GM04504 (cell line): ENCODE measurements at places on chromosomes 2 and 18.

DNA sequence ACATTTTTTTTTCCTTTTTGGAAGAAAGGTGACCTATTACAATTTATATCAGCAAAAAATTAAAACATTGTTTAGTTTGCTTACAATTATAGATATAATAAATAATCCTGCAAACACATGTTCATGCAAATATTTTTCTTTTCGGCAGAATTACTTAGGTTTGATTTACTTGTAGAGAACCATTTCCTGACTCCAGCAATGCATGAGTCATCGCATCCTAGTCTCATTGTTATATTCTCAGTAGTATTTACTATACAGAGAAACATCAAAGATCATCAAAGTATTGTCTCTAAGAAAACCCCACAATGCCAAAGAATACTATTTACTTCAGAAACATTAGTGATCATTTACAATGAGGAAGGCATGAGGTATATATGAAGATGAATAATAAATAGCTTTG lies 40.4 kb upstream of the MTIF2 start:
- DNase-seq: peak; percentile 19

- no peak for DNase-seq
These were observed 17.6 kb upstream of the GRP start for GRCh38 chr18:59202258-59202820.

DNA sequence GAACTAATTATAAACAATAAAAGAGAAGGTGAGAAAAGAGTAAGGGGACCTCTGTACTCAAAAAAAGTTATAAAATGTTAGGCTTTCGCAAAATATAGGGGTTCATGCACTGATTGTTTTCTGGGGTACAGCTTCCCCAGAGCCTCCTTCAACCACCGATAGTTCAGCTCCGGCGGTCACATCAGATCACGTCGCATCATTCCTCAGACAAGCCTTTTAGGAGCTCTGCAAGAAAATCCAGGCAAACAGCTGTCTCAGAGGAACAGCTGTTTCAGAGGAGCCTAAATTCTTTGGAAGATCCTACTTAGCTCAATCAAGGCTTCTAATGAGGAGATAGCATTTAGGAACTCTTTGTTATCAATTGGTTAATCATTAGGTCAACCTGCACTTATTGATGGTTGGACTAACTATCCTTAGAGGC lies 78.7 kb downstream of the MYCN start:
- DNase-seq: no peak

DNA sequence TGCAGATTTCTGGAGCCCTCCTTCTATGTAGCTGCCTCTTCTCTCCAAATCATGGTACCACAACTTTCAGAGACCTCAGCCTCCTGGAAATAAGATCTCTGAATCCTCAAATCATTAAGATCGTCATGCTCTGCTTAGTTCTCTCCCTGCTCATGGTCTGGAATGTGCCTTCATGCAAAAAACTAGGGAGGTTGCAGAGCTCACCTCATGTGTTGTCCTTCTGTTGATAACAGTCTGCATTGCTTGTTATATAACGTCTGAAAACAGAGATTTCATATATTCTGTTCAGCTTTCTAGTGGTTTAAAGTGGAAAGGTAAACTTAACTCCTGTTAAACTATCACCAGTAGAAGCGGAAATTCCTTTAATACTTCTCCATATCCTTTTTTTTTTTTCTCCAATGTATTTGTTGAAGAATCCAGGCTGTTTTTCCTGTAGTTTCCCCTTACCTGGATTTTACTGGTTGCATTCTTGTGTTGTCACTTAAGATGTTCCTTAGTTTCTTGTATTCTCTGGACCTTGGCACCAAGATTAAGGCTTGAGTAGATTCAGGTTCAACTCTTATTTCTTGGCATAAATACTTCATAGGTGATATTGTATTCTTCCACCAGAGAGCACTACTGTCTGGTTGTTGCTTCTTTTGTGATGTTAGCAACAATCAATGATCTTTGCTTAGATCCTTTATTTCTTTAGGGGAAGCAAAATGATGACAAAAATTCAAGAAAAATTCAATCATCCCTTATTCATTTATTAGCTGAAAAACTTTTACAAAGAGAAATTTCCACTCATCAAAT lies 211.3 kb downstream of the LOXHD1 start:
- DNase-seq: no peak

DNA sequence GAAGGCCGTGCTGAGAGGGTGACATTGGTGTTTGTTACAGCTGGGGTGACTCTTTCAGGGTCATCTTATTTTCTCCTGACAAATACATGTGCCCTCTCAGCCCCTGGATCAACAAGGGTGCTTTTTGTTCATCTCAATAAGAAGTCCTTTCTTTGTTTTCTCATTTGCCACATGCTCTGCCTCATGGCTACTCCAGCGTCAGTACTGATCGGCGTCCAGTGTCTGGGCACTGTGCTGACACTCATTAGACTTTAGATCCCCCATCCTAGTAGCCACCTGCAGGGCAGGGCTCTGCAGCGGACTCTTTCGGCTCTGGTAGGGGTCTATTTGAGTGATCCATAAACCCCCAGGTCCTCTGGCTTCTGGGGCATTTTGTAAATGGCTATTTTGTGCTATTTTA lies 38.4 kb downstream of the NPPC start:
- DNase-seq: no peak

GRCh38 chr2:170121689-170122088 lies 56.3 kb upstream of the MYO3B start:
- no peak for DNase-seq

- no peak for DNase-seq
These were observed 31.0 kb downstream of the RBM43 start for GRCh38 chr2:151230627-151231140.

GRCh38 chr2:98087447-98088020 lies 567 bp downstream of the VWA3B start:
- no peak for DNase-seq

- no peak for DNase-seq
These were observed 38.3 kb downstream of the TNS1 start for GRCh38 chr2:217964275-217965161.

DNA sequence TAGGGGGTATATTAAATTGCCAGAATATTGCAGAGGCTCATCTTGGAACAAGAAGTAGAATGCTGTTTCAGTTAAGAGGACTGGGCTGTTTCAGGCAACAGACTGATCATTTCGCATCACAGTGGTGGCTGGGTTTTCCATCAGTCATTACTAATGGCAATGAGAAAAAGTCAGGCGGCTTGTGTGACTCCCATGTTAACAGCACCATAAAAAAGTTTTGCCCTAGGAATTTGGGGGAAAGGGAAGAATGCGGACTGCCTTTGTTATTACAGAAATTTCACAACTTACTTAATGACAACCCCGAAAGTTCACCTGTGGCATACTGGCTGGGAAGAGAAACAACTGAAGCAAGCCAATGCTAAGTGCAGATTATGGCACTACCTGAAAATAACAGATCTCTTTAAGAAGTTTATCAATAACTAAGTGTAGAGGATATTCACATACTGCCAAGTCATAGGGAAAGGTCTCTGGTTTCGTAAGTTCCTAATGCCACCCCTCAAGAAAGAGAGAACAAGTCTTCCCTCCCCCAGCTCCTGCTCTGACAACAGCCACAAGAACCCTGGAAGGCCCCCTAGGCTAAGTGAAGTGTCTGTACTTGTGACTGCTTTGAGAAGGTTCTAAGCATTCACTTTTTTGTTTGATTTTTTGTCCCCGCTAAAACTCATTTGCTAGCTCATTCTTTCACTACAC lies 40.5 kb upstream of the AP1S3 start:
- no peak for DNase-seq

DNA sequence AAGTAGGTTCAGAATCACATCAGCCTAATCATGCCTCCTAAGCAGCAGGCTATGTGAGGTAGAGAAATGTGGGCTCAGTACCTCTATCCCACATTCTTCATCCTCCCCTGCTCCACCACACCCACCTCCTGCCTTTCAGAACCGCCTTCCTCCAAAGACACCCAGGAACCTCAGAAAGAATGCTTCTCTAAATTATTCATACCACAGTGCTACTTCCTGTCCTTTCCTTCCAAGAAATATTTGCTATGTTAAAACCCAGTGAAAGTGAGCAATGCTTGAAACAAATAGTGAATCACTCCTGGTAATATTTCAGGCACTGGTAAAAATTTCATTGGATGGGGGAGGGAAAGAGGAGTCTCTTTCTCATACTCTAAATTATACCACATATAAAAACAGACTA lies 24.0 kb upstream of the CREB1 start:
- DNase-seq: peak; percentile 67

- no peak for DNase-seq
These were observed 128.3 kb downstream of the SH3BP4 start for GRCh38 chr2:235080101-235080500.

GRCh38 chr2:70692256-70692655 lies 75.7 kb downstream of the ADD2 start:
- no peak for DNase-seq

DNA sequence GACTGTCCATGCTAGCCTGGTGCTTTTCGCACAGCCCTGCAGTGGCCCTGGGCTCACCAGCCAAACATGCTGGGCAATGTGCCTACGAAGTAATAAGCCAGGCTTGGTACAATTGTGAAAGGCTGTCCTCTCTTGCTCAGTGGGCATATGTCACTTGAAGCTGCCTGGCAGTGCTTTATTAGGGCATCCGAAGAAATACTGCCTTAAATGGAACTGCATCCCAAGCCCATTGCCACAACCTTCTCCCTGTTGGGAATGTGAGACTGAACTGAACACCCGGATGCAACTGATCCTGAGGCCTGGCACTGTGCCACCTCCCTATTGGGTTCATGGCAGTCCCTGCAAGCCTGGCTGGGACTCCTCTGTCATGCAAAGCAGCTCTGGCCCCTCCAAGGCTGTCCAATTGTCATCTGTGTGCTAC lies 15.9 kb downstream of the CAPG start:
- DNase-seq: no peak

GRCh38 chr18:57276829-57277228 lies 75.5 kb upstream of the ST8SIA3 start:
- no peak for DNase-seq

GRCh38 chr2:54634021-54634420 lies 89.4 kb upstream of the EML6 start:
- no peak for DNase-seq

DNA sequence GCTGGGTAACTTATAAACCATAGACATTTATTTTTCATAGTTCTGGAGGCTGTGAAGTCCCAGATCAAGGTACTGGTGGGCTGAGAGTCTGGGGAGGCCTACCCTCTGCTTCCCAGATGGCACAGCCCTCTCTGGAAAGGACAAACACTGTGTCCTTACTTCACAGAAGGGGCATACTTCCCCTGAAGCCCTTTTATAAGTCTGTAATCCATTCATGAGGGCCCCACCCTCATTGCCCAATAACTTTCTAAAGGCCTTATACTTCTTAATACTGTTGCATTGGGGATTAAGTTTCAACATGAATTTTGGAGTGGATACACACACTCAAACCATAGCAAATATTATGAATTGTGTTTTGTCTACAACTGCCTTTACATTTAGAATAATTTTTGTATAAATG lies 36.0 kb downstream of the ATIC start:
- no peak for DNase-seq

- no peak for DNase-seq
These were observed 196.0 kb downstream of the DCC start for GRCh38 chr18:52536039-52536438.

- no peak for DNase-seq
These were observed 631.7 kb downstream of the LRP1B start for GRCh38 chr2:141499123-141499522.
